ENCODE measurements at places on chromosomes 5 and 9.

DNA sequence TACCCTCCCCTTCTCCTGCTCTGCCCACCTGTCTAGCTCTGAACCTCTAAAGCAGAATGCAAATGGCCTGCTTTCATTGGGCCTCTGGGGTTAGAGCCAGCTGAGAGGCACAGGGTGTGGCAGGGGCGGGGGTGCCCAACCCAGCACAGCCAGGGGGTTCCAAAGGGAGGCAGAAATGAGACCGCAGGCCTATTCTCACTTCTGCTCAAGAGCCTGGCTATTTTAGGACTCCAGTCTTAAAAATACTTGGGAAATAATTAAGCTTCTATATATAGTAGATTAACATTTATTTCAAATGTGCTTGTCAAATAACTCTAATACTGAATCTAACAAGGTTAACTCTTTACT, 5.7 kb downstream of the QSOX2 start:
- DNase-seq = no peak

GRCh38 chr9:135780626-135781025, 78.6 kb downstream of the KCNT1 start:
- DNase-seq = no peak

- DNase-seq = no peak
Observed at GRCh38 chr9:22008384-22008716, 755 bp downstream of the CDKN2B start.

DNA sequence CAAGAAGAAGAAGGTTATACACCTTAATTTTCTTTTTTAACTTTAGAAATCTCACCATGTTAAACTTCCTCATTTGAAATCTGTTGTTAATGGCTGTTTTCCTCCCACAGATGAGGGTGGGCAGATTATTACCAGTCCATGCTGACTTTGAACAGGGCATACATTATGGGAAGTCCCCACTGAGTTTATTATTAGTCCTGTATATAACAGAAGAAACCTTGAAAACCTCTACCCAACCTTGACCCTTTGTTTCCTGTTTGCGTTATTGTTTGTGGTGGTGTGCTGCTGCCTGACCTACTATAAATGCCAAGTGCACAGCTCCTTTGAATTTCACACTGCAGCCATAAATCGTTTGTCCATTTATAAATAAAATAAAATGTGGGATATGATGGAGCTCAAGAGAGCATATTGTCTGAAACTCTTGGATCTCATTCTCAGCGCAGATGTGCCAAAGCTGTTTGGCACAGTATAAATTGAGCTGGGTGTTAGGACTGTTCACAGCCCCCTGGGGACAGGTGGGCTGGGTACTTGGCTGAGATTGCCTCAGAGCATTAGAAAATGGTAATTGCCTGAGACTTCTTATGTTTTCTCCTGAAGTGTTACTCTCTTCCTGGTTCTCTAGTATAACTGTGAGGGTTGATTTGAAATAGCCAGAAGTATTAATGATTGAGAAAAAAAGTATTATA, 139.6 kb downstream of the SPATA31D1 start:
- DNase-seq = no peak

GRCh38 chr5:119355244-119355638, 578 bp upstream of the TNFAIP8 start:
- no peak for DNase-seq

DNA sequence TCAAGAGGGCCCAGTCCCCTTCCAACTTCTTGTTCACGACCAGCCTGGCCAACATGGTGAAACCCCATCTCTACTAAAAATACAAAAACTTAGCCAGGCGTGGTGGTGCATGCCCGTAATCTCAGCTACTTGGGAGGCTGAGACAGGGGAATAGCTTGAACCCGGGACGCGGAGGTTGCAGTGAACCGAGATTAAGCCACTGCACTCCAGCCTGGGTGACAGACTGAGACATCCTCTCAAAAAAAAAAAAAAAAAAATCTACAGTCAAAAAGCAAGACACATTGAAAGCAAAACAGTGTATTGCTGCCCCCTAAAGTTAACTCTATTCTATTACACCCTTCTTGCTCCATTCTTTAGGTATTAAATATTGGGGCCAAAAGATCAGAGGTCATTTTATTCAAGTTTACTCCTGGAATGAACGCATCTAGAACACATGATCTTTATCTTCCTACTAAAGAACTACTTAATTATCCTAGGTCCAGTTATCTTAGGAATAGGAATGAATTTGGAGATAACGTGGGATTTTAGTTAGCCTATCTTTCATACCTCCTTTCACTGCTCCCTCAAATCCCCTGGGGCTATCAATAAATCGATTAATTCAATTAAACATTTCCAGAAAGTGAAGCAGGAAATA, 2.4 kb downstream of the ATG12 start:
- no peak for DNase-seq

Measured in stimulated activated CD8-positive, alpha-beta memory T cell treated with anti-CD3 and anti-CD28 coated beads, Interleukin-12 subunit alpha, Interleukin-12 subunit beta, amount 100 ng/mL, for 1 hour (primary cell).